ENCODE measurements at places on chromosomes 16 and 17. TPM values are rescaled to one million over a fixed set of nuclear protein-coding genes. Genes with fewer than 3 reads are reported as not detected.

DNA sequence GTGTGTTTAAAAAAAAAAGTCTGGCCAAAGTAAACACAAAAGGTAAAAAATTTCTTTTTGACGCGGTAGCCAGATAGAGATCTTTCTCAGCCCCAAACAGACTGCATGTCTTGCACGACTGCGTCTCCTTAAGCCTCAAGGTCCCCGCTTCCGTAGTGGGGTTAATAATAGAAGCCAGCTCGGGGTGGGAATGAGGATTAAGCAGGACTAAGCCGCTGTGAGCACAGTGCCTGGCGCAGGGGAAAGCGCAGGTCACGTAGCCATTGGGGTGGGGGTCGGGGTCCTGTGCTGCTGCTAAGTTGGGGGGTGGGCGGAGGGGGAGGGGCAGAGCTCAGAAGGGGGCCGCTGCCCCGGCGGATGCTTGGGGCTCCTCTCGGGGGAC, 521 bp downstream of the GGA2 start:
- peaks cover 31% of the 10 kb centered on the region for H3K4me1 ChIP-seq
- peaks cover 13% of the 10 kb centered on the region for H3K36me3 ChIP-seq
- no peak for DNase-seq

GRCh38 chr17:7466639-7467341, 12.6 kb downstream of the ZBTB4 start:
- H3K27me3 ChIP-seq: no peaks in the 10 kb centered on the region

DNA sequence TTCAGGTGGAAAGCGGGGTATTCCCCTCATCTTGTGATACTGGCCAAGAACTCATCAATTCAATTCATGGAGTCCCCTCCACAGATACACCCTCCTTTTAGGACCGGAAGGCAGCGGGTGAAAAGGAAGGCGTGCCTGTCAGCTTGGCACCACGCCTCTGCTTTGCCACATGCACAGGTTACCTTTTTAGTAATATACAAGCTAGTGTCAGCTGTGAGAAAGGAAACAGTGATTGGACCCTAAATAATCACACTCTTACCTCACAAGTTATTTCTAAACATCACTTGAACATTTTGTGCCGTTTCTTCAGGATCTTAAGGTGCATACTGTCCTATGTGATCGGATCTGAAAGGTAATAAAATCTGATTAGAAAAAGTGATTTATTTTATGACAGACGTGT, 15.7 kb downstream of the ZDHHC7 start:
- H3K4me3 ChIP-seq: no peak overlapping the region
- peak overlapping the region; percentile 83 for H3K27ac ChIP-seq
- H3K27me3 ChIP-seq: no peaks in the 10 kb centered on the region
- H3K36me3 ChIP-seq: peaks cover 12% of the 10 kb centered on the region
- peaks cover 10% of the 10 kb centered on the region for H3K4me1 ChIP-seq

DNA sequence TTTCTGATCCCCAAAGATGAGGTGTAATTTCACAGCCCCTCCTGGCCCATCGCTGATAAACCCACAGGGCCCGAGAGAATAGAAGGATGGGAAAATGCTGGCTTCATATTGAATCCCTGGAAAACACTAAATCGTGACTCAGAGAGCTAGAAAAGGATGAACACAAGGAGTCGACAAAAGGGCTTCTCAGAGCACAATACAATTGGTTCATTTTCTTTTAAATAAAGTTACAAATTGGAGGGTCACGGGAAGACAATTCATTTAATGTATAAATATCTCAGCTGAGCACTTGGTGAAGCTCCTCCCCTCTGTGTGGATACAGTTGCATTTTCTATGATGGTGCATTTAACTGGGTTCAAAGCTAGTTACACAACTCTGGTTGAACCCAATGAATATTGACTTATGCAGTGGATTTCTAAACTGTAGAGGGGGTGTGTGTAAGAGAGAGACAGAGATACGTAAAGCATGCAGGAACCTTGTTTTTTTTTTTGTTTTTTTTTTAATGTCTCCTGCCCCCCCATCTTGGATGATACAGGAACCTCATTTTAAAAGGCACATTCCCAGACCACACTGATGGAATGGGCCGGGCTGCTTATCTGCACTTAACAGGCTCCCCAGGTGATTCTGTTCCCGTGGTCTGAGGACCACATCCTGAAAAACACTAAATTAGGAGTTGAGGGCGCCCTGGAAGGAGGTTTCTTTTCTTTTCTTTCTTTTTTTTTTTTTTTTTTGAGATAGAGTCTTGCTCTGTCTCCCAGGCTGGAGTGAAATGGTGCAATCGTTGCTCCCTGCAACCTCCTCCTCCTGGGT, 14.1 kb downstream of the TTYH2 start:
- H3K4me3 ChIP-seq: no peak overlapping the region
- peaks cover 7% of the 10 kb centered on the region for H3K27me3 ChIP-seq
- no peak overlapping the region for H3K27ac ChIP-seq
- H3K4me1 ChIP-seq: peaks cover 19% of the 10 kb centered on the region
- DNase-seq: no peak

- peaks cover 4% of the 10 kb centered on the region for H3K4me1 ChIP-seq
- H3K36me3 ChIP-seq: no peaks in the 10 kb centered on the region
- H3K4me3 ChIP-seq: peak overlapping the region; percentile 48
- H3K27me3 ChIP-seq: peaks cover 41% of the 10 kb centered on the region
Observed at GRCh38 chr17:40803617-40804082, 3.9 kb upstream of the KRT28 start.

DNA sequence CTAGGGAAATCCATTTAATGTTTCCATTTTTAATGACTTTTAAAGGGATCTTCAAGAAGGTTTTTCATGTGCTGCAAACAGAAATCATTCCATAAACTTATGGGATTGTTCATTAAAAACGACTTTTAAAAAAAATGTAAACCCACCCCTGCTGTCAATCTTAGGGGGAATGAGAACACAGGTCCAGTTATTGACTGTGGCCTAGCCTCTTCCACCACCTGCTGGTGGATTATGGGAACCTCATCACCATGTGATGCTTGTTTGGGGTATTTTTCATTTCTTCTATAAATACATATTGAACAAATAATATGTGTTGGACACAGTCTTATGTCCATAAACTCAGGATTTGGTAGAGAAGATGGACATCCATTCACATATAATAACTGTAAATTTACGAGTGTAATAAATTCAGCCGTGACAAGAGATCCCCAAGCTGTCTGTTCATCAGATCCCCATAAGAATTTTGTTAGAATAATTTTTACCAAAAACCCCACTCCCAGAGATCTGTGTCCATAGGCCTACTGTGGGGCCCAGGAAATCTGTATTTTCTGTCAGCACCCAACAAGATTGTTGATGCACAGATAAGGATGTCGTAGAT, 42.0 kb upstream of the TMC5 start:
- H3K4me1 ChIP-seq: peaks cover 3% of the 10 kb centered on the region
- H3K27me3 ChIP-seq: no peaks in the 10 kb centered on the region
- no peak overlapping the region for H3K27ac ChIP-seq
- no peaks in the 10 kb centered on the region for H3K36me3 ChIP-seq
- no peak for DNase-seq
- H3K4me3 ChIP-seq: no peak overlapping the region

- DNase-seq: peak; percentile 51
- no peak overlapping the region for H3K4me3 ChIP-seq
- no peaks in the 10 kb centered on the region for H3K36me3 ChIP-seq
- peak overlapping the region; percentile 25 for H3K27ac ChIP-seq
Observed at GRCh38 chr17:2982854-2983253, 80.6 kb downstream of the OR1D5 start.

GRCh38 chr17:8384801-8385378, 1.9 kb upstream of the RPL26 start:
- H3K27me3 ChIP-seq: no peaks in the 10 kb centered on the region
- peaks cover 18% of the 10 kb centered on the region for H3K36me3 ChIP-seq
- H3K27ac ChIP-seq: peak overlapping the region; percentile 96
- DNase-seq: no peak

DNA sequence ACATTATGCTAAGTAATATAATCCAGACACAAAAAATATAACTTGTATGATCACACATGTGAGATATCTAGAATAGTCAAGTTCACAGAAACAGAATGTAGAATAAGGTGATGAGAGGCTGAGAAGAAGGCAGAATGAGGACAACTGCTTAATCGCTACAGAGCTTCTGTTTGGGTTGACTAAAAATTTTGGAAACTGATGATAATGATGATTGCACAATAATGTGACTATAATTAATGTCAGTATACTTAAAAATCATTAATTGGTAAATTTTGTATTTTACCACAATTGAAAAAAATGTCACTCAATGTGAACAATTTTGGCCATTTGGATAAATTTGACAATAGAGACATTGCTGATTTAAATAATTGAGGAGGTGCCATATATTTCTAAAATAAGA, 1374.4 kb upstream of the CDH8 start:
- no peak for DNase-seq
- H3K27ac ChIP-seq: no peak overlapping the region
- no peaks in the 10 kb centered on the region for H3K27me3 ChIP-seq
- no peaks in the 10 kb centered on the region for H3K4me1 ChIP-seq

DNA sequence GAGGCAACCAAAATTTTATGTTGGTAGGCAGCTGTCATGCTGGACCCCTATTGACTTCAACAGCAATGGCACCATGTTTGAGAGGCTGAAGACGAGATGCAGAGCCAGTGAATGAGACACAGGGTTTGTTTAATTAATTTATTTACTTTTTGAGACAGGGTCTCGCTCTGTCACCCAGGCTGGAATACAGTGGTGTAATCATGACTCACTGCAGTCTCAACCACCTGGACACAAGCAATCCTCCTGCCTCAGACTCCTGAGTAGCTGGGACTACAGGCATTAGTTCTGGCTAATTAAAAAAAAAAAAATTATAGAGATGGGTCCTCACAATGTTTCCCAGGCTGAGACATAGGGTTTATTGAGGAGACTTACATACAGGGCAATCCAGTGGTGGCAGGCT, 36.2 kb upstream of the PPM1D start:
- H3K36me3 ChIP-seq: no peaks in the 10 kb centered on the region
- no peak overlapping the region for H3K4me3 ChIP-seq
- H3K27ac ChIP-seq: no peak overlapping the region

GRCh38 chr16:66480265-66481080, 53.4 kb downstream of the BEAN1 start:
- DNase-seq: peak; percentile 70
- peaks cover 21% of the 10 kb centered on the region for H3K4me1 ChIP-seq
- no peak overlapping the region for H3K4me3 ChIP-seq

DNA sequence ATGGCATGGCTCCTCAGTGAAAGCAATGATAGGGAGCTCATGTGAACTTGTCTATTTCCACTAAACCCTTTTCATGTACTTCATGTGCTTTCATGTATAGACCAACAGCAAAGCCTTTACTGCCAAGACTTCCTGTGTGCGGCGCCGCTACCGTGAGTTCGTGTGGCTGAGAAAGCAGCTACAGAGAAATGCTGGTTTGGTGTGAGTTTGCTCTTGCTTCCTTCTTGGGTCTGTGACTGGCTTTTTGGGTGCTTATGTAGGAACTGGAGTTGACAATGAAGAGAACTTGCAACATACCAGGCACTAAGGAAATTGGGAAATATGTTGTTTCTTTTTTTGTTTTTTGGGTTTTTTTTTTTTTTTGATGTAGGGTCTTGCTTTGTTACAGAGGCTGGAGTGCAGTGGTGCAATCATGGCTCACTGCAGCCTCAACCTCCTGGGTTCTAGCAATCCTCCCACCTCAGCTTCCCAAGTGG, 5.7 kb downstream of the SNX11 start:
- DNase-seq: no peak
- peaks cover 8% of the 10 kb centered on the region for H3K36me3 ChIP-seq
- peaks cover 20% of the 10 kb centered on the region for H3K4me1 ChIP-seq
- no peaks in the 10 kb centered on the region for H3K27me3 ChIP-seq
- no peak overlapping the region for H3K27ac ChIP-seq

GRCh38 chr16:88494335-88495154, 41.5 kb downstream of the ZFPM1 start:
- no peaks in the 10 kb centered on the region for H3K27me3 ChIP-seq
- H3K36me3 ChIP-seq: no peaks in the 10 kb centered on the region
- H3K27ac ChIP-seq: no peak overlapping the region
- no peak for DNase-seq

- peaks cover 19% of the 10 kb centered on the region for H3K27me3 ChIP-seq
- no peak for DNase-seq
- peak overlapping the region; percentile 93 for H3K4me3 ChIP-seq
- peak overlapping the region; percentile 89 for H3K27ac ChIP-seq
- H3K4me1 ChIP-seq: peaks cover 3% of the 10 kb centered on the region
Observed at GRCh38 chr17:55238931-55239297, 25.8 kb upstream of the HLF start.

DNA sequence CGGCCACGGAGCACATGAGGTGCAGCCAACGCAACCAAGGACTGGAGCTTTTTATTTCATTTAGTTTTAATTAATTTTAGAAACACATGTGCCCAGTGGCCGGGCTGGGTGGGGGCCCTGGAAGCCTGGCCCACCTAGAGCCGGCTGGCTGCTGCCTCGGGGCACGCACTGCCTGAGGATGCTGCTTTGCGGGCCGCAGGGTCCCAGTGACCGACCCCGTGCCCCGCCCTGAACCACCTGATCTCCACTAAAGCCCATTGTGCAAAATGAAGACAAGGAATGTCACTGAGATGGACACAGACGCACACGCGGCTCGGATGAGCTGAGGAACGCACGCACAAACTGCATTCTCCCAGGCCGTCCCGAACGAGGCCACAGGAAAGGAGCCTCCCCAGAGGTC, 39.6 kb downstream of the LMF1 start:
- peaks cover 3% of the 10 kb centered on the region for H3K36me3 ChIP-seq
- no peaks in the 10 kb centered on the region for H3K27me3 ChIP-seq
- H3K27ac ChIP-seq: no peak overlapping the region
- H3K4me1 ChIP-seq: peaks cover 5% of the 10 kb centered on the region
- no peak for DNase-seq

DNA sequence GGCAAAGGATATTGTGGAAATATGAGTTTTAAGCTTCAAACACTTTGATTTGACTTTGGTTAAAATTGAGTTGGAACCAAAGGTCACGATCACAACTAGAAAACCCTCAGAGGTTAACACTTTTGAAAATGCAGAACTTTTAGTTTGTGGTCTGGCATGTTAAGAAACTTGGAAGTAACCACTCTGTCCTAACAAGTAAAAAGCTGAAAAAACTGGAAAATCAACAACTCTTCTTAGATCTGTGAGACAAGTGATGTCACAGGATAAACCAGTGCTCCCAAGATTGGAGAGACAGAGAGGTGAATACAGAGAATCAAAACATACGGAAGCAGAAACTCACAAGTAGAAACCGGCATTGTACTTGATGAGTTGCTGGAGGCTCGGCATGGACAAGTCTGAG, 17.4 kb downstream of the MFSD6L start:
- H3K27me3 ChIP-seq: no peaks in the 10 kb centered on the region
- no peak overlapping the region for H3K4me3 ChIP-seq
- H3K36me3 ChIP-seq: no peaks in the 10 kb centered on the region

DNA sequence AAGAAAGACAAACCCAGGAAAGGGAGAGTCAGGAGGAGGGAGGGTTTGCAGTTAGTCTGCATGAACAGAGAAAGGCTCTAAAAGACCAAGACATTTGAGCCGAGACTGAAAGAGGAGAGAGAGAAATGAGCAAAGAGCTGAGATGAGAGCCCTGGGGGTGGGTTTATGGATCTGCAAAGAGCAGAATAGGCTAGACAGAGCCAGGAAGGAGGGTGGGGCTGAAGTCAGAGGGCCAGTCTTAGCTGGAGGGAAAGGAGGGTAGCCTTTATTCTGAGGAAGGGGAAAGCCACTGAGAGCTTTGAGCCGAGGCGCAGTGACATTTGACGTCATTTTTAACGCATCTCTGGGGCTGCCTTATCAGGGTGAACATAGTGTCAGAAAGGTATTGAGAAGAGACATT, 85.7 kb upstream of the CDH13 start:
- H3K4me1 ChIP-seq: peaks cover 9% of the 10 kb centered on the region
- no peaks in the 10 kb centered on the region for H3K36me3 ChIP-seq
- H3K4me3 ChIP-seq: no peak overlapping the region
- DNase-seq: no peak

Gene KCNH4
- not detected for total RNA-seq

Gene ADAM11
- 4.6 TPM for total RNA-seq

Gene PRSS53
- total RNA-seq: 5.1 TPM

Data from type B pancreatic cell (in vitro differentiated cells).